Dermis blood vessel endothelial cell (primary cell): ENCODE measurements at places on chromosomes 11 and 22. TPM values are rescaled to one million over a fixed set of nuclear protein-coding genes. Genes with fewer than 3 reads are reported as not detected.
A peak's percentile ranks its signal among the peaks of the same experiment; 100 is the strongest.

DNA sequence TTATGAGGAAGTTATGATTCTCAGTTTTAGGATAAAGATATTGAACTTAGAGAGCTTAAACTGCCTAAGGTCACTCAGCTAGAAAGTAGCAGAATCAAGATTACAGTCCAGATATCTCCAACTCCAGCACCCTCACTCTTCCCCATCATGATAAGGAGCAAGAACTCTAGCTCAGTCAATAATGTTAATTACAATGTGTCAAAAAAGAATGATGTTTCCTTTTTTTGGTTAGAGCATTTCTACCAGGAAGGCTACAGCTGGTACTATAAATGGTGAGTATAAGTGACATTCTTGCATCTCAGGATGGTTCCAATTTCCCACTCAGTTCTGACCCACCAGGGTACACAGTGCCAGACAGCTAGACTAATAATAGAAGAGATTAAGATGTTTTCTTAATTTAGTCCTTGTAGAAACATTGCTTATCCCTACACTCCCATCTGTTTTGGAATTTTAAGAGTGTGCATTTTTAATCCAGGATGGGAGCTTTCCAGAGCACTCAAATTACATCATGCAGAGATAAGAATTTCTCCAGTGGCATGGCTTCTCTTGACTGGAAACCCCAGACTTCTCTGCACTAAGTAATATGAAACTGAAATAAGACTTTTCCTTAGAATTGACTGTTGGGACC lies 21.6 kb upstream of the BBOX1 start:
- DNase-seq, result no peak

SPECC1L gene
- total RNA-seq, result 56.3 and 77.2 TPM in 2 replicates

DNA sequence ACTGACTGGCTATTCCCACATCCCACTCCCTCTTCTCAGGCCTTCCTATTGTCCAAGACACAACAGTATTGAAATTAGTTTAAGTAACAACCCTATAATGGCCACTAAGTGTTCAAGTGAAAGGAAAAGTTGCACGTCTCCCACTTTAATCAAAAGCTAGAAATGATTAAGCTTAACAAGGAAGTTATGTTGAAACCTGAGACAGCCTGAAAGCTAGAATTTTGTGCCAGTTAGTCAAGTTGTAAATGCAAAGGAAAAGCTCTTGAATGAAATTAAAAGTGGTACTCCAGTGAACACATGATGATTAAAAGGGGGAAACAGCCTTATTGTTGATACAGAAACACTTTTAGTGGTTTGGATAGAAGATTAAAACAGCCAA lies 332.7 kb downstream of the CASP12 start:
- no peak for DNase-seq

GRCh38 chr11:62546929-62547625 lies 471 bp upstream of the AHNAK start:
- DNase-seq, result peak; percentile 53

DNA sequence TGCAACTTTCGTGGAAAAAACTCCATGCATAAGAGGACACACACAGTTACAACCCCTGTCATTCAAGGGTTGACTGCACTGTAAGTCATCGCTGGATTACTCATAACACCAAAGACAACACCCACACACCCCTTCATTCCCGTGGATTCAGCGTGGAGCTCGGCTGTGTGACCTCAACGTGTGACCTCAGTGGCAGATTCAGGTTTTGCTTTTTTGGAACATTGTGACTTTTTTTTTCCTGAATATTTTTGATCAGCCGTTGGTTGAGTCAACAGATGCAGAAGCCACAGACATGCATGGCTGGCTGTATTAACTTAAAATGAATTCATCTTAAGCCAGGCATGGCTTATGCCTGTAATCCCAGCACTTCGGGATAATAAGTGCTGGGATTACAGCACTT lies 19.7 kb upstream of the MUC5AC start:
- no peak for DNase-seq

NLRP14 gene
- total RNA-seq, result not detected in 2 replicates

- DNase-seq, result no peak
Observed at GRCh38 chr22:19385221-19385906, 46.2 kb downstream of the HIRA start.

DNA sequence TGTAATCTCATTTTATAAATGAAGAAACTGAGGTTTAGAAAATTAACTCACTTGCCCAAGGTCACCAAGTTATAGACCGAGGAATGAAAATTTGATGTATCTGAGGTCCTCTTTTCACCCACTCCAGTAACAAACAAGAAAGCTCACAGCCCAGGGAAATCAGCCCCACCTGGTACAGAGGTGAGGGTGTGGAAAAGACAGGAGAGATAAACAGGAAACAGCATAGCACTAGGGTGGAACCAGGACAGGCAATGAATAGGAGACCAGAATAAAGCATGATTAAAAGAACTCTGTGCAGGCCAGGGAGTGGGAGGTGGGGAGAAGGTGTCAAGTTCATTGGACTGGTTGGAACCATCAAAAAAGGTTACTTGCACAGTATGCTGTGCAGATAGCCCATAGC lies 46.2 kb upstream of the SMCO4 start:
- no peak for DNase-seq

ABCC8 gene
- total RNA-seq, result not detected in 2 replicates

APOA5 gene
- not detected in 2 replicates for total RNA-seq

- peak; percentile 28 for DNase-seq
Observed at GRCh38 chr11:63609536-63609935, 4.7 kb downstream of the PLAAT3 start.

GRCh38 chr11:59728913-59729312 lies 15.3 kb upstream of the OR10V1 start:
- DNase-seq, result no peak

GRCh38 chr11:92703449-92703830 lies 266.0 kb upstream of the MTNR1B start:
- DNase-seq, result no peak

DNA sequence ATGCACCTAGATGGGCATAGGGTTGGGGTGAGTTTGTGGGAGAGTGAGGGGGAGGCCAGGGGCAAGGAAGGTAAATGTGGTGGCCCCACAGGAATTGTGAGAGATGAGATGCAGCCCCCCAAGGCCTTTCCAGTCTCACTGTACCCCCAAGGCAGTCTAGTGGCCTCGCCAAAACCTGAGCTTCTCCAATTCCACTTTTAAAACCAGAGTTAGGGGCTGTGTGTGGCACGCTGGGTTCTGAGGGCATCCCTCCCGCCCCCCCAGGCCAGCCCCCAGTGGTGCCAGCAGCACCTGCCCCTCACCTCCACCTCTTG lies 40.4 kb downstream of the KCNC1 start:
- DNase-seq, result no peak

DNA sequence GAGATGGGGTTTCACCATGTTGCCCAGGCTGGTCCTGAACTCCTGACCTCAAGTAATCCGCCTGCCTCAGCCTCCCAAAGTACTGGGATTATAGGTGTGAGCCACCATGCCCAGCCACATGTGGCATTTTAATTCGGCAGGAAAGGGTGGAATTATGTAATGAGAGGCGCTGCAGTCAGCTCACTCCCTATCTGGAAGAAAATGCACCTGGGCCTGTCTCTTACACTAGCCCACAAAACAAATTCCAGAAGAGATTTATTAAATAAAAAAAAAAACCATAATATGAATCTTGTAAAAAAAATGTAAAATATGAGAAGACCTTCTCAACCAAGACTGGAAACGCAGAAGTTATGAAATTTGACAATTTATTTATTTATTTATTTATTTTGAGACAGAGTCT lies 8.2 kb upstream of the KAT5 start:
- no peak for DNase-seq

DNA sequence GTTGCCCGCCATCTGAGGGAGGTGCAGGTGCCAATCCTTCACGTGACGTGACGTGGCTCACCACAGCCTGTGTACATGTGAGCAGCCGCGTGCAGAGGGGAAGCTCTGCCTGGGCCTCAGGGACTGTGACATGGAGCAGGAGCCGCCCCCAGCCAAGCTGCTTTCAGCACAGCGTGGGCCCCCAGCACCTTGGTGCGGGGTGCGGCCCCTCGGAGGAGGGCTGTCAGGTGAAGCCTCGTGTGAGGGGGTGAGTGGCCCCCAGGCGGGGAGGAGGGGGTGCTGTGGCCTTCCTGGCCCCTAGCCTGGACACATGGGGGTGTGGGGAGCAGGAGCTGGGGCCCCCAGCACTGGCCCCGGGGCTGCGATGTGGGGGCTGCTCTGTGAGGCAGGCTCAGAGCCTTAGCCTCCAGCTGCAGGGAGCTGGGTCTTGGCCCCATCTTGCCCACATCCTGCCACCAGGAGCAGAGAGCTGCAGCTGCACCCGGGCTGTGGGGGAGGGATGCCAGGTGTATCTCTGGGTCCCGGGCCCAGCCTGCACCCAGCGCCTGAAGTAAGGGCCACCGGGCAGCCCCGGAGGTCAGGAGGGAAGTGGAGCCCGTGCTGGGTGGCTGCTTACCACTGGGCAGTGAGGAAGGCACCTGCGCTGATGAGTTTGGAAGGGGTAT lies at the start of gene ADORA2A:
Gene ADORA2A, plus strand, starts transcription at position 100 of the 665 bp plus-strand sequence. CDS start 5,806 bp downstream, outside the sequence.
- DNase-seq, result no peak

- peak; percentile 69 for DNase-seq
Observed at GRCh38 chr11:104968856-104969776, 742 bp upstream of the CASP4 start.

KLHL35 gene
- 0.85 and 1.5 TPM in 2 replicates for total RNA-seq

- peak; percentile 51 for DNase-seq
Observed at GRCh38 chr11:104134745-104135144, 29.2 kb downstream of the PDGFD start.

IGLL1 gene
- not detected in 2 replicates for total RNA-seq

GRCh38 chr11:134449713-134450112 lies 37.7 kb upstream of the B3GAT1 start:
- DNase-seq, result no peak

TYR gene
- total RNA-seq, result not detected in 2 replicates

DNA sequence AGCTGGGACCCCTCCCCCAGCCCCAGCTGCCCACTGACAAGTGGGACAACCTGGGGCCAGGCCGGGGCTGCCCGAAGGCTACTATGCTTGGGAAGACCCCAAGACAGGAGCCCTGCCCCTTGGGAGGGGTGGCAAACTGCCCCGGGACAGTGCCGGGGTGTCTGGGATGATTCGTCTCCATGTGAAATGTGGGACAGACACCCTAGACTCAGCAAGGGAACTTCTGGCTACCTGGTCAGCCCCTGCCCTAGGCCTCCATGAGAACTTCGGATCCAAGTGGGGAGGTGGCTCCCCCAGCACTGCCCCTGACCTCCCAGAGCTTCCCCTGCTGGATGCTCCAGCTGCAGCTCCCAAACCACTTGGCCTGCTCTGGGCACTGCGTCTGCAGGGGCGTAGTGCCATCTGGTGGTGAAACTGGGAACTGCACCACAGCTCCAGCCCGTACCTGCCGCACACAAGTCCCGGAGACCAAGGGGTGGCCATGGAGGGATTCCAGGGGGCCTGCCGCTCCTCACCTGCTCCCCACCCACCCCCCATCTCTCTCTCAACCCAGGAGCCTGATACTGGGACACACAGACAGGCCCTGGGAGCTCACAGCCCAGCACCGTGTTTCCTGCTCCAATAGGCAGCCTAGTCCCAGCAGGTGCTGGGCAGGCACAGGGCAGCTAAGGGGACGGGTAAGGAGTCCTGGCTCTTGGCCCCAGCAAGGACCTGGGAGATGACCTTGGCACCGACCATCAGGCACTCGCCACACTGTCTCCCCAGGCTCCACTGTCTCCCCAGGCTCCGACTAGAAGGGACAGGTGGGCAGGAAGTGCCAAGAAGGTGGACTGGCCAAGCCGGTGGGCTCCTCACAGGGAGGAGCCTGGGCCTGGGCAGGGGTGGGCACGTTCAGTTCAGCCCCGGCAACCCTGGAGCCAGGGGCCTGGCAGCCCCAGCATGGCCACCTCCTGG lies 194.1 kb downstream of the IGLL1 start:
- DNase-seq, result peak; percentile 92

SPTBN2 gene
- total RNA-seq, result 36.8 and 50.4 TPM in 2 replicates

PLAAT2 gene
- 0.14 TPM in 1 of 2 replicates, not detected in the other for total RNA-seq

DNA sequence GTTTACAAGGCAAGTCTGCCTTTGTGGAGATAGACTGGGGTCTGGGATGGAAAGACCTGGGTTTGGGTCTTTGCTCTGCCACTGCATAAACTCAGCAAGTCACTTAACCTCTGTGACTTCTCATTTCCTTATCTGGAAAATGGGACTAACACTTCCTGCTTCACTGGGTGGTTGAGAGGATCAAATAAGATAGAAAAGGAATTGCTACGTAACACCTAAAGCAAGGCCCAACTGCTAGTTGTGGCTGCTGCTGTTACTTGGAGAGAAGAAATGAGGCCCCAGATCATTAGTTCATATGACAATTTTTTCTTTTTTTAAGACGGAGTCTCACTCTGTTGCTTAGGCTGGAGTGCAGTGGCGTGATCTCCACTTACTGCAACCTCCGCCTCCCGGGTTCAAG lies 5.9 kb downstream of the PTPRJ start:
- DNase-seq, result no peak

DNA sequence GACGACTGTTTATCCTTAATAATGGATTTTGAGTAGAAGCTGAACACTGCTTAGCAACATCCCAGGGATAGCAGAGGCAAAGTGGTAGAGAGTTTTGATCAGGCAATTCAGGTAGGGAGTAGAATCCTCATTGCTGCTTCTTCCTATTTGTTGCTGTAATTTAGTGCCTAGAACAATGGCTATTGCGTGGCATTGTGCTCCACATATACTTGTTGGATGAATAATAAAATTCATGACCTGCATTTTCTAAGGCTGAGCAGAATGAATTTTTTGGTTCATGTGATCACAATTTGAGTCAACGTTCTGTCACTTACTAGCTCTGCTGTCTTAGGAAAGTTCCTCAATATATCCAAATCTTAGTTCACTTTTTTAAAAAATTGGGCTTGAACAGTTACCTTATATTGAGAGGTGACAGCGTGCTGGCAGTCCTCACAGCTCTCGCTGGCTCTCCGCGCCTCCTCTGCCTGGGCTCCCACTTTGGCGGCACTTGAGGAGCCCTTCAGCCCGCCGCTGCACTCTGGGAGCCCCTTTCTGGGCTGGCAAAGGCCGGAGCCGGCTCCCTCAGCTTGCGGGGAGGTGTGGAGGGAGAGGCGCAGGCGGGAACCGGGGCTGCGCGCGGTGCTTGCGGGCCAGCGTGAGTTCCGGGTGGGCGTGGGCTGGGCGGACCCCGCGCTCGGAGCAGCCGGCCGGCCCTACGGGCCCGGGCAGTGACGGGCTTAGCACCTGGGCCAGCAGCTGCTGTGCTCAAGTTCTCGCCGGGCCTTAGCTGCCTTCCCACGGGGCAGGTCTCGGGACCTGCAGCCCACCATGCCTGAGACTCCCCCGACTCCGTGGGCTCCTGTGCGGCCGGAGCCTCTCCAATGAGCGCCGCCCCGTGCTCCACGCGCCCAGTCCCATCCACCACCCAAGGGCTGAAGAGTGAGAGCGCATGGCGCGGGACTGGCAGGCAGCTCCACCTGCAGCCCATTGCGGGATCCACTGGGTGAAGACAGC lies 350.6 kb downstream of the ETS1 start:
- DNase-seq, result peak; percentile 46

CCDC87 gene
- 0.17 and 0.28 TPM in 2 replicates for total RNA-seq

- DNase-seq, result peak; percentile 64
Observed at GRCh38 chr11:118522571-118523072, 4.7 kb upstream of the TTC36 start.

DNA sequence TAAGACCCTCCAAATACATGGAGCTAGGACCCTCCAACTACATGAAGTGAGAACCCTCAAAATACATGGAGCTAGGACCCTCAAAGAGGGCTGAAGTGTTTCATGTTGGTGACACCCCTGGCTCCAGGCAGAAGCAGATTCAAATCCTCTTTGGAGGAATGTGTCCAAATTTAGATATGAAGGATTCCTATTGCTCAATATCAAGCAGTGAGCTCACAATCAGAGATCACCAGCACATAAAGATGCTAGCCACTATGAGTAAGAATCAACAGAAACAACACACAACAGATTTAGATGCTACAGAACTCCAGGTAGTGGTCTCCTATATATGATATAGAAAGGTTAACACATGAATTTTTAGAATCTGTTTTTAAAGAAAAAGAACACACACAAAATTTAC lies 11.2 kb upstream of the RAB3IL1 start:
- no peak for DNase-seq
